GM20000 (cell line): ENCODE measurements at places on chromosomes 4 and X.
A peak's percentile ranks its signal among the peaks of the same experiment; 100 is the strongest.

DNA sequence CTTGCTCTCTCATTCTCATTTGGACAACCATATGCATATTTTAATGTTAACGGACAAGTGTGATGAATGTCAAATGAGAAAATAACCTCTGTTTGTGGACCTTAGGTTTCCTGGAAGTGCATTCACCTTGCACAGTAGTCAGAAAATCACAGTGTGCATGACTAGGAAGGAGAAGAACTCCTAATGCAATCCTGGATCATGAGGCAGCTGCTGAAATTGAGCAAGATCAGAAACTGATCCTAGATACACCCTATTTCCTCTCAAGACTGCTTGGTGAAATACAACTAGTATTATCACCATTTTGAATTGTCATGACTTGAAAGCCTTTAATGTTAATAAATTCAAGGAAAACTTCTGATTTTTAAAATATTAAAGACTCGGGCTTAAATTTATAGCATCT is 1148.9 kb downstream of the STIM2 start:
- no peak for DNase-seq

DNA sequence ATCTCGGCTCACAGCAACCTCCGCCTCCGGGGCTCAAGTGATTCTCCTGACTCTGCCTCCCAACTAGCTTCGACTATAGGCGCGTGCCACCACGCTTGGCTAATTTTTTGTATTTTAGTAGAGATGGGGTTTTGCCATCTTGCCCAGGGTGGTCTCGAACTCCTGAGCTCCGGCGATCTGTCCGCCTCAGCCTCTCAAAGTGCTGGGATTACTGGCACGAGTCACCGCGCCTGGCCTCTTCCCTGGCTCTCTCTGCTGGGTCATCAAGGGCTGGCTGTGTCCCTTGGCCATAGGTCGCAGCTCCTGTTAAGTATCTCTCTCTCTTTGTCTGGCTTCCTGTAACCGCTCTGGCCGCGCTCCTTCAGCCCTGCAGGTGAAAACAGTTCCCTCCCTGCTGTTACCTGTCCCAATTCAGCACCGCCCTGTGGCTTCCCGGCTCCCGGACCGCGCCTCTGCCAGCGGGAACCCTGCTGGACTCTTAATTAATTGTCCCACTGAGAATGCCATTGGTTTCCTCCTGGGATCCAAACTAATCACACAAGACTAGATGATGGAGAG is 1.3 kb upstream of the RGS12 start:
- no peak for DNase-seq

DNA sequence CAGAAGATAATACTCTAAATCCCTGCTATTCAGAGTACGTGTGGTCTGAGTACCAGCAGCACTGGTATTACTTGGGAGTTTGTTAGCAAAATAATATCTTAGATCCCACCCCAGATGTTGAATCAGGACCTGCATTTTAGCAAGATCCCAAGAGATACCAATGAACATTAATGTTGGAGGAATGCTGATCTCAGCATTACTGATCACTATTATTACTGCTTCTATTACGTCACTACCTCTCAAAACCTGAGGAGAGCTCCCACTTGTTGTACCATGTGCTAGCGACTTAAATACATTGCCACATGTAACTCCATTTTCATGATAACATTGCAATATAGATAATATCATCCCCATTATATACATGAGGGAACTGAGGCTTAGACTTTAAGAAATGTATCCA is 185.2 kb downstream of the SPRY1 start:
- no peak for DNase-seq

DNA sequence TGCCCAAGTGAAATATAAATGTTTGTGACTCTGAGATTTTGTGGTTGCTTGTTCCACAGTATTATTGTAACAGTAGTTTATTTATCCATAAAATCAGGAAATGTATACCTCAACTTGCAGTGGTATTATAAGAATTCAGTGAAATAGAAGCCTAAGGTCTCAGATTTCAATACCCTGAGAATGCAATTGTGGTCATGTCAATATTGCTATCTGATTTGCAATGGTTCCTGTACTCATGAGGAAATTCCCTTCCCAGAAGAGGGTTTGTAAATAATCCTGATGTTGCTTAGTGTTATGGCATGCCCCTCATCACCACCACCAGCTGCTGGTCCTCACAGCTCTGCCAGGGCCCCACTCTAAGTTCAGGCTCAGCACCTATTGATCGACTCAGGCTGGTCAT is 67.8 kb downstream of the SLC34A2 start:
- DNase-seq: no peak

DNA sequence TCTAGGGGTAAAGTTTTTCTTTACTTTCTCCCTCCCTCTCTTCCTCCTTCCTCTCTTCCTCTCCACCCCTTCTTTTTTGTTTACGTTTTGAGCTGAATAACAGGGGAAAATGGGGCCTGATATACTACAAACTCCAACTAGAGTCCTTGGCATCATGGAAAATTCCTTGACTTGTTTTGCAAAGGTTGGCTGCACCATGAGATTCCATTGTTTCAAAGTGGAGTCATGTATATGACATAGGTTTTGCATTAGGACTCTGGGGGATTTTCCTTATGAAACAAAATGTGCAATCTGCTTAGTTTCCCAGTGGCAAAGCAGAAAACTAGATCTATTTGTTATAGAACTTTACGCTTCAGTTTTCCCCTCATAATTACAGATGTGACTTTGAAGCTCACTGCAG is 233.5 kb upstream of the PGRMC2 start:
- DNase-seq: no peak

DNA sequence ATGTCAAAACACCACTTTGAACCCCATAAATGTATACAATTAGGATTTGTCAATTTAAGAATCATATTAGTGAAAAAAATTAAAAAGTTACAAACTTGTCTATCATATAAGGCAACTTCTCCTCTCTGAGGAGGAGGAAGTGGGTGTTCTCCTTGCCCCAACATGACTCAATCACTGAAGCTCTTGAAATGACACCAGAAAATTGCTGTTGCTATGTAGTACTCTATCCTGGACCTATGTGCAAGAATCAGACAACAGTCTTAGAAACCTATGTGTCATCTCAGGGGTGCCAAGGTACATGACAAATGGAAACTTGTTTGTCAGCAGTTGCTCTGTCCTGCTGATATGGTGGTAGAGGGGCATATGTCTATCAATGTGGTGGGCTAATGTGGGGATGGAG is 47.7 kb downstream of the HMGB3 start:
- no peak for DNase-seq

DNA sequence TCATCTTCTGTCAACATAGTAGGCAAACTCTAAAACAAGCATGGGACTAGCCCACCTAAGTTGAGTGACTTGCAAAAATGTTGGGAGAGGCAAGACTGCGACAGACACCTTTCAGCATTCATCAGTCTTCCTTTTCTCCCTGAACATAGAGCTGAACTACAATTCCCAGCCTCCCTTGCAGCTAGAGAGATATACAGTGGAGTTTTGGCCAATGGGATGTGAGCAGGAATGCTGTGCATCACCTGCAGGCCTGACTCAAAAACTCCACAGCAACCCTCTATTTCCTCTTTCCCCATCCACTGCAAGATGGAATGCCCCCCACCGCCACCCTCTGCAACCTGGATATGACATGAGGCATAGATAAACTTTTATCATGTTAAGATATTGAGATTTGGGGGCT is 66.5 kb downstream of the PDHA1 start:
- no peak for DNase-seq

DNA sequence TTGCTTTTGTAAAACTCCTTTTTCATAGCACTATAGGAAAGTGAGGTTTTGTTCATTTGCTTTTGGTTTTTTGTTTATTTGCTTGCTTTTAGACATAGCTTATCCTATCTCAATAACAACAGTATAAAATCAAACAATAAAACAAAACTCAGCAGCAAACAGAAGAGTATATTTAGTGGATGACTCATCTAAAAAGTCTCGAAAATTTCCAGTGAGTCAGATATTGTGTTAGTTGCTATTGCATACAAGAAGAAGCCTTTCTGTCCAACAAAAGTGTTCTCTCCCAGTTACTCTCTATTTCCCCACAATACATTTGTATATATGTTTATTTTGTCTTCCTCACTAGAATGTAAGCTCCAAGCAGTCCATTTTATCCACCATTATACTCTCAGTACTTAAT is 36.0 kb upstream of the NPNT start:
- no peak for DNase-seq

- no peak for DNase-seq
These were observed 21.3 kb downstream of the DCTD start for GRCh38 chr4:182895791-182896292.

GRCh38 chr4:101123231-101123630 is 224.1 kb downstream of the PPP3CA start:
- no peak for DNase-seq

GRCh38 chr4:132001542-132001941 is 1147.6 kb upstream of the PCDH10 start:
- no peak for DNase-seq

DNA sequence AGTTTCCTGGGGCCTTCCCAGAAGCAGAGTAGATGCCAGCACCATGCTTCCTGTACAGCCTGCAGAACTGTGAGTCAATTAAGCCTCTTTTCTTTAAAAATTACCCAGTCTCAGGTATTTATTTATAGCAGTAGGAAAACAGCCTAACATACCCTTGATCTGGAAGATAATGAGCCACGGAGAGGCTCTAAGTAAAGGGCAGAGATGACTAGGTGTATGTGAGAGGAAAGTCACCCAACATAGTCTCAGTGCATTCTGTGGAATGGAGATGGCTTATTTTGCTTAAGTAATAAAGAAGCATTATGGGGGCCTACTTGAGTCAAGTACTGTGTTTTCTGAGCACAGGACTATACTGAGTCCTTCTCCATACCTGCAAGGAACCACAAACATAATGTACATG is 199.5 kb downstream of the CPEB2 start:
- no peak for DNase-seq

DNA sequence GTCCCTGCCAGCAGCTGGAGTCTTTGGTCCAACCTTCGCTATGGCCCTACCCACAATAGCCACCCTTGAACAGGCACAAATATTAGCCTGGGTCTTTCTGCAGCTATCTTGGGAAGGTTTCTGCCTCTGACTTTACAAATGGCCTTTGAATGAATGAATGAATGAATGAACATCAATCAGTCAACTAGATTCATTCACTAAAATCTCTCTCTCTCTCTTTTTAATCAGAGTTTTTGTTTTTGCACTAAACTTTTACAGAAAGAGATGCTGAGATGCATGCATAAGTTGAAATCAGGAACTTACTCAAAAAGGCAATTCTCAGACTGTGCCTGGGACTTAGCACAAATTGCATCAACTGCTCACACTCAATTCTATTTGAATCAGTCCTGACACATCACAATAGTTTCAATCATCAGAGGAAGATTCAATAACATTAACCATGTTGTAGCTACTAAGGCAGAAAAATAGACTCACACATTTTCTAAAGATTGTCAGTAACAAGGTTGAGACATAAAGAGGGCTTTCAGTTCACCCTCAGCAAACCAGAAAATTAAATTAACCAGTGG is 55.0 kb downstream of the ANXA3 start:
- no peak for DNase-seq

GRCh38 chr4:169810325-169811323 is 52.9 kb upstream of the HPF1 start:
- DNase-seq: peak; percentile 68

- DNase-seq: peak; percentile 7
These were observed 289.7 kb downstream of the HS3ST1 start for GRCh38 chr4:11138964-11139363.

- no peak for DNase-seq
These were observed 127.6 kb upstream of the NUDT6 start for GRCh38 chr4:123050018-123050417.

DNA sequence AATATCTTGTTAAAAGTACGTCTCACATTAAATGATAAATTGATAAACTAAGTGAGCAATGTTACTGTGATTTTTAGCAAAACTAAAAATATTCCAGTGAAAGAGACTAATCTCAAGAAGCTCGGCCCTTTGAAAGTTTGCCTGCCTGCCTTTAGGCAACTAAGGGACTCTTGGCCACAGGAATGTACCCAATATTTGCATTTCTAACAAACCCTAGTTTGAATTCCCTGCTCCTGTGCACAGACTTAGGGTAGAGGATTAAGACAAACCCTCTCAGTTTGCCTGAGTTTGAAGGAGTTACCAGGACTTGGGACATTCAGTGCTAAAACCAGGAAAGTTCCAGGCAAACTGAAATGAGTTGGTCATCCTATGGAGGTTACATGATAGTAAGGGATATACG is 157.1 kb downstream of the SCFD2 start:
- DNase-seq: no peak
